Inflammatory macrophage treated with lipopolysaccharide for 1 hour (primary cell): ENCODE measurements at places on chromosomes 11 and 22.

GRCh38 chr11:866481-866880 lies 23.8 kb downstream of the TSPAN4 start:
- DNase-seq = no peak

DNA sequence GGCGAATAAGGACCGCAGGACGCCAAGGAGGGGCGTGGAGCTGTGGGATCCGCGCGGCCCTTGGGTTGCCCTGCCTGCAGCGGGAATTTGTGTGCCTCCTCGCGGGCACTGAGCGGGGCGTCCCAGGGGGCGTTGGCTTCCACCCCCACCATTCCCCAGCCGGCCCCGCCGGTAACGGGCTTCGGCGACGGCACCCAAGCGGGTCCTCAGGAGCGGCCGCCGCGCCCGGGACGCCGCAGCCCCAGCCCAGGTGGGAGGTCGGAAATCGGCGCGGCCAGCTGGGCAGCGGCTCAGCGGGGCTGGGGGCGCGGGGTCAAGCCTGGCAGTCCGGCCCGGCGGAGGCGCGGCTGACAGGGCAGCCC lies 320 bp downstream of the CLTCL1 start:
- no peak for DNase-seq

GRCh38 chr11:121670805-121671282 lies 218.1 kb upstream of the SORL1-AS1 start:
- no peak for DNase-seq

- peak; percentile 39 for DNase-seq
Observed at GRCh38 chr11:125451400-125452124, 44.5 kb downstream of the FEZ1 start.

DNA sequence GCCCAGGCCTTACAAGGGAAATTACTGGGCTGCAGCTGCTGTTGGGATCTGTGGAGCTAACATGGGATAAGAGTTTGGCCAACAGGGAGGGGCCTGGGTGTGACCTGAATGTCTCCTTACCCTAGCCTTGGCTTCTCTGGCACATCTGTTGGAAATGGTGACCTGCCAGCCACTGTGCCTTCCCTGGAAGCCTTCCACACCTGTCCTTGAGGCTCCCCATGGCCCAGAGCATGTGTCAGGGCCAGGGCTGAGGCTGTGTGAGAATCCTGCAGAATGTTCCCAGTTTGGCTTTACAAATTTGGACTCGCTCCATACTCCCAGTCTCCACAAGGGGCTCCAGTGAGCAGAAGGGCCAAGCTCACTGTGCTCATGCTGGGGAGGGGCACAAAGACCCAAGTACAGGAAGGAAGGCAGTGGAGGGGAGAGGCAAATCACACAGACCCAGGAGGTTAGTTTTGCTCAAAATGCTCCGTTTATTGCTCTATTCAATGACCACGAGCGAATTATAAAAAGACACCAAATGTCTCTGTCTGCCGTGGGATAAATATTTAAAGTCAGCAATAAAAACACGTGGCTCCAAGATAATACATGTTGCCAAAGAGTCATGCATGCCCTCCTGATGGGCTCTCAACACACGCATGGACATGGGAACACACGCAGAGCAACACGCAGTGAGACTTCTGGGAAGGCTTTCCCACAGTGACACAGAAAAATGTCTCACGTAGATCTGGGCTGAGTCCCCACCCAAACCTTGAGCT lies 1.7 kb upstream of the IGSF22 start:
- peak; percentile 39 for DNase-seq

DNA sequence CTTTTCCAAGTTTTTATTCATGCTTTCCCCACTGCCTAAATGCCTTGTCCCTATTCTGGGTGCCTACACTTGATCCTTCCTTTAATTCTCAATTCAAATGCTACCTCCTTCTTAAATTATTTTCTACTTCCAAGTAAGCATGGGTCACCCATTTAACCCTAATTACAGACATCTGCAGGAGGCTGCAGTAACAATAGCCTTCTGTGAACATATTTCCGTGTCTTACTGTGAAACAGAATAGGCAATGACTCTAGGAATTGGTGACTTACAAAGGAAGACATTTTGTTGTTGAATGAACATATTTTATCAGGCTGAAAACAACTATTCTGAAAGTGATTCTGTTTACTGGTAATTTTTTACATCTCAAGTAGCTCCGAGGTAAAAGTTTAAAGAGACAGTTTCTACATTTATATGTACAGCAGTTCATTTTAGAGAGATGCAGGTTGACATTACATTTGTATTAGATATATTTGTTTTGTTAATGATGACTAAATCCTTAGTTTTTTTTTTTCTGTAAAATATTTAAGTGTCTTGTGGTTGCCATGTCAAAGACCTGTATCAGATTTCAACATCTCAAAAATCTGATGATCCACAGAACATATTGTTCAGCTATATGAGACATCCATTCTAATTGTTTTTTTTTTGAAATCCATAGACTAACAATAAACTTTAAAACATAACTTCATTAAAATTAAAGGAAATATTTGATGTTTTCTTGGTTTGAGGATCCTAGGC lies 316.8 kb downstream of the CASP12 start:
- no peak for DNase-seq

DNA sequence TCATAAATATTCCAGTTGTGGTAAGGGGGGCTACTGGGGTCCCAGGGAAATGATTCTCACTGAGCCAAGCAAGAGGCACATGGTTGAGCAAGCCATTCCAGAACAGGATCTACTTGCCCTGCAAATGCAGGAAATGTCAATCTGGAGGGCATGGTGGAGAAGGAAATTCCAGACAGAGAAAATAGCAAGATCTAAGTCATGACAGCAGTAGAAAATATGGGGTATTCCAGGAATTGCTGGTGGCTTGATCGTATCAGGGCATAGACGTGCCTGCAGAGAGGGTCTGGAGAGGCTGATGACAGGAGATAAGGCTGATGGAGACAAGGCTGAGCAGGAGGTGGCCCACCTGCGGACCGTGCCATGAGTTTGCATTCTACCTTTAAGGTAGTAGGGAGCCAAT lies 566.3 kb upstream of the CADM1 start:
- DNase-seq = no peak

- DNase-seq = no peak
Observed at GRCh38 chr11:93907901-93908300, 57.5 kb upstream of the VSTM5 start.

DNA sequence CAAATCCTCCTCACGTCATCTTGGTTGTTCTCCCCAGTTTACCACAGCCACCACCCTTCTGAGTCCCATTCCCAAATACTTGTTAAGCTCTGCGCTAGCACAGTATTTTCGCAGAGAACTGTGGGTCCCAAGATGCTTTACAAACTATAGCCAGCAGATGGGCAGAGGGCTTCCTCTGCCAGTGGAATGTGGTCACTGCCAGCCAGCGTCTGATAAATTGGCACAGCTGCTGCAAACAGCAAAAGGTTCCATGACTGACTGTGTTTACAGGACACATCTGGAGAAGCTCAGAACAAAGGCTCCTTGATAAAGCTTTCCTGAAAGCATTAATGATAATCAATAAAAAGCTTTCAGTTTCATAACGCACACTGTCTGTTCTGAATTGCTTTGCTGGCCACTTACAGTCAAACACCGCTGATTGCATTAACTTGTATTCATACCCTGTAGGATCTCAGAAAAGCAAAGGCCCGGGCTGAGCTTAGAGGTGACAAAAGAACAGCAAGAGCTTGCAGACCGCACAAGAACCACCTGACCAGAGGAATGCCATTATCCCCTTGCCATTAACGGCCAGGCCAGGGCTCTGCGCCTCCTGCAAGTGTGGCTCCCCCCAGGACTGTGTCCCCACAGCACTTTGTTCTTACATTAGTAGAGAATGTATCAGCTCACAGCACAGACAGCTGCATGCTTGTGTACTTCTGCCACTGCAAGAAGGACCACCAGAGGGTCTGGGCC lies 120.6 kb downstream of the MICAL3 start:
- no peak for DNase-seq

DNA sequence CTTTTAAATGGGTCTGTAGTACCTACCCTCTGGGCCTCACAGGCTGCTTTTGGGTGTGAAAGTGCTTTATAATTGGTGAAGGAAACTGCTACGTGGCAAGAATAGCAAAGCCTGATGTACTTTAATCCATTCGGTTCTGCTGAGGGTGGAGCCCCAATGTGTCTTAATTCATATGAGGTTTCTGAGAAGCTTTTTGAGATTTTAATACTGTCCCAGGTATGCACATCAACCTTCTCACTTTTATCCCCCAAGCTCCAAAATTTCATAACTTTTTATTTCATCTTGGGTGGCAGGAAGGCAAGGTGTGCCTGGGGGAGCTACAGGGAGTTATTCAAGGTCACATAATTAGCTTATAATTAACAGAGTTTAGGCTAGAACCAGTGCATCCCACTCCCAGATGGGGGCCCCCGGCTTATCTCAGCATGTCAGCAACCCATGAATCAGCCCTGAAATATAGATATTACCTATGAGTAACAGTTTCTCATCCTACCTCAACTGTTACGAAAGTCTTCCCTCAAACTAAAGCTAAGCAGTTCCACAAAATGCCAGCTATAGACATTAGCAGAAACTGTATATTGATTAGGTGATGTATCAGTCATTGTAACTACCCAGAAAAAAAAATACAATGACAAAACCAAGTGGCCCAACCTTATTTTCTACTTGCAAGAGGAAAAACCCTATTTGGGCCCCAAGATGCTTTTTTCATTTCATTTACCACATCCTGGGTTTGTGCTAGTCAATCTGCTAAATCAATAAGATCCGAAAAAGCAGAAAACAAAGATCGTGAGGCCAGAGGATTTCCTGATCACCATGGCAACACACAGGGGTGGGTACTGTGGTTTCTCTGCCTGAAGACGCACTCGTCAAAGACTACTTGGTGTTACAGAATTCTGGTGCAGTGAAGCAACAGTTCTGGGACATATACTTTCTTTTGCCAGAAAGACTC lies 26.7 kb downstream of the CD44 start:
- DNase-seq = no peak

GRCh38 chr11:48011798-48012391 lies 31.5 kb downstream of the PTPRJ start:
- DNase-seq = no peak

GRCh38 chr11:47409440-47410369 lies 1.3 kb downstream of the SLC39A13 start:
- no peak for DNase-seq

DNA sequence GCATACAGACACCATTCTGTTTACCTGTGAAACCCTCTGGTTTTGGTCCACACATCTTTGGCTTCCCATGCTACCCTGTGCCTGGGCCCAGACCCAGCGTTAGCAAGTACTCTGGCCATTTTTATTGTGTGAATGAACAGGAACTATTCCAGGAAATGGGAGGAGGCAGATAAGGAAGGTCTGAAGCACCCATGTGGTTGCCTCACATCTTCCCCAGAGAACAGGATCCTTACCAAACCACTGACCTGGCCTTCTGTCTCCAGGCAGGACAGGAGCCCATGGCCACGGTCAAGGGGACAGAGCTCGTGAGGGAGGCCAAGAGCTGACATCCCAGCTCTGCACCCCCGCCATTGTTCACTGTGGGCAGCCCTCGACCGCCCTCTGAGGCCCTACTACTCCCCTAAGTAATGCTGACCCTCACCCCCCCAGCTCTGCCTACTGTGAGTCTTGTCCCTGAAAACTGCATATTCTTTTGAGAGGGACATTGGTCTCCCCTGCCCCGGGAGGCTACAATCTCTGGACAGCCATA lies 97.7 kb upstream of the TP53I11 start:
- DNase-seq = no peak

DNA sequence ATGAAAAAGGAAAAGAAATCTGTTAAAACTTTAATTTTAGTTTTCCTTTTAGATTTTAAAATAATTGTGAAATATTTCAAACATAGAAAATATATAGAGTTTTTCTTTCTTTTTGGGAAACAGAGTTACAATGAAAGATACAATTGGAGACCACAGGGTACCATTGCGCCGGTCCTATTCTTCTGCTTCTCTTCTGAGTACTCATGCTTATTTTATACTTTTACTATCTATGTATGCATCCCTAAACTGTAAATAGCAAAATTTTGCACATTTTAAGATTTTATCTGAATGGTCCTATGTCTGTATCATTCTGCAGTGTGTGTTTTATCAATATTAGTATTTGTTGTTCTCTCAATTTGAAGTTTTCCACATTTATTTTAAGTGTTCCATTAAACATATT lies 65.0 kb downstream of the EHF start:
- no peak for DNase-seq

DNA sequence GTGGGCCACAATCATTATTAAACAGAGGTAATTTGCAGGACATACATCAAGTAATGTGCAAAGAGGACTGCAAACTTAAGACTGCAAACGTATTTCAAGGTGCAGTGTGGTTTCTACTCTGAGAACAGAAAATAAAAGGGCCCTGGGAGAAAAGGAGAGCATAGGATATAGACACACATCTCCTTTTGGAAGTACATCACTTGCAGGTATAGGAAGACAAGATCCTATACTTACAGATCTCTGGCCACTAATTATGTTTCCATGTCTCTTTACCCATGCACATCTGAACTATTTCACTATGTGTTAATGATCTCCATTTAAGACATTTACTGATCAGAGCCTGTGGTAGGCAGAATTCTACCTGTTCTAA lies 47.7 kb downstream of the PIWIL3 start:
- no peak for DNase-seq

DNA sequence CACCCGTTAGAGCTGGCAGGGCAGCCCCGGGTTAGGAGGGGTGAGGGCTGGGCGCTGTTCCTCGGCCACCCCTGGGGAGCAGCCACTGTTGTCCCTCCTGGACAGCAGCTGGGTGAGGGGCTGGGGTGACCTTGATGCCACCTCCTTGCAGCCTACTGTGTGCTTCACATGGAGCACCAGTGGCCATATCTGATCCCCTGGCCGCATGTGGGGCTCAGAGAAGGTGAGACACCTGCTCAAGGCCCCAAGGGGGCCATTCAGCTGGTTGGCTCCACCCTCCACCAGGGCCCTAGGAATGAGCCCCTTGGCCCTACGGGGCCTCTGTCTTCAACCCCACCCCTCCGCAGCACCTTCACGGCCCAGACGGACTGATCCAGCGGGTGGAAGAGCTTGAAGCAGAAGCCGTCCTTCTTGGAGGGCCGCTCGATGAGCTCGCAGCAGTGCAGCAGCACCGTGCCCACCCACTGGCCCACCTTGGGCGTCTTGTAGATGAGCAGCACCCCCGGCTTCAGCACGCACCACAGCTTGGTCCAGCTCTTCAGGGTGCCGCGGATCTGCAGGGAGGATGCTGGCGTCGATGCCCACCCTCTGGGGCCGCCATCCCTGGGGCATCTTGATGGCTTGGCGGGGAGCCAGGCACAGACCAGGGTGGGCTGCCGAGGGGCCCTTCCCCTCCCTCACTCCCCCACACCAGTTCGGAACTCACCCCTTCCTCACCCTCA lies 44.9 kb downstream of the OSBPL5 start:
- DNase-seq = no peak
